ENCODE measurements at places on chromosomes 5 and 9.

- ATAC-seq = no peak
These were observed 13.5 kb downstream of the TBC1D9B start for GRCh38 chr5:179893958-179894895.

GRCh38 chr5:139178589-139178917, 19.6 kb downstream of the SIL1 start:
- ATAC-seq = no peak

DNA sequence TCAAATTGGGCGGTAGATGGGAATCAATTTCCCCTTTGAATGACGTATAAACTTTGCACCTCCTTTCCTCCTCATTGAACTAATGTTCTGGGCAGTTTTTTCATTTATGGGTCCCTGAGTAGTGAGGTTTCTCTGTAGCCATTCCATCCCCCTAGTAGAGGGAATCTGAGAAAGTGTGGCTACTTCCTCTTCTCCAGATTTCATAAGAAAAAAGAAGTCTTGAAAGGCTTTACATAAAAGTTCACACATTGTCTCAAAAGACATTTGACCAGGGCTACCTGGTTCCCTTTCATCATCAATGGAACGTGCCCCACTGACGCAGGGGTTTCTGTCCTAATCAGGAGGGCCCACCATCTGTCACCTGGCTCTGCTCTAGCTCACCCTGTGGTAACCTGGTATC, 57.3 kb downstream of the CTSL start:
- no peak for ATAC-seq

DNA sequence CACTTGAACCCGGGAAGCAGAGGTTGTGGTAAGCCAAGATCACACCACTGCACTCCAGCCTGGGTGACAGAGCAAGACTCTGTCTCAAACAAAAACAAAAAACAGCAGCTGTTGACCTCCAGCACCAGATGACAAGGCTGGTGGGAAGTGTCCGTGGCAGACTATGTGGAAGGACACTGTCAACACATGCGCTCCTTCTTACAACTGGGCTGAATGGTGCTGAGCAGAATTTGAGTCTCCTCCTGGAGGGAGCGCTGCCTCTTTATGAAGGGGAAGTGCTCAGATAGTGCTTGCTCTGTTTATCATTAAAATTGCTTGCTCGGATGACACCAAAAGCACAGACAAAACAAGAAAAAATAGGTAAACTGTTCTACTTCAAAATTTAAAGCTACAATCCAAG, 9.2 kb upstream of the CFAP157 start:
- no peak for ATAC-seq

DNA sequence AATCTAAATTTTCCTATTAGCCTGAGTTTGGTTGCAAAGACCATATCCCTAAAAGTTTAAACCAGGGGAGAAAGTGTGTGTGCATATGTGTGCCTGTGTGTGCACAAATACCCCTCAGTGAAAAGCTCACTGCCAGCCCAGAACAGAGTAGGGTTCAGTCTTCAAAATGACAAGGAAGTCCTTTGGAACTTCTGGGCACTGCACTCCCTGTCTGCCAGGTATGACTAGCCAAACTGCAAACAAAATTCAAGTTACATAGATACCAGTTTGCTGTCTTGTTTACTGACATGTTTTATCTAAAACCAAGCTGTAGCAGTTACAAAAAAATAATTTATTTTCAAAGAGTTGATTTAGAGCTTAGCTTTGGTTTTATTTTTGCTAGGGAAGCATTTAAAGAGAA, 100.1 kb downstream of the ARHGEF28 start:
- no peak for ATAC-seq

- ATAC-seq = no peak
These were observed 43.8 kb downstream of the GNA14 start for GRCh38 chr9:77604316-77604715.

DNA sequence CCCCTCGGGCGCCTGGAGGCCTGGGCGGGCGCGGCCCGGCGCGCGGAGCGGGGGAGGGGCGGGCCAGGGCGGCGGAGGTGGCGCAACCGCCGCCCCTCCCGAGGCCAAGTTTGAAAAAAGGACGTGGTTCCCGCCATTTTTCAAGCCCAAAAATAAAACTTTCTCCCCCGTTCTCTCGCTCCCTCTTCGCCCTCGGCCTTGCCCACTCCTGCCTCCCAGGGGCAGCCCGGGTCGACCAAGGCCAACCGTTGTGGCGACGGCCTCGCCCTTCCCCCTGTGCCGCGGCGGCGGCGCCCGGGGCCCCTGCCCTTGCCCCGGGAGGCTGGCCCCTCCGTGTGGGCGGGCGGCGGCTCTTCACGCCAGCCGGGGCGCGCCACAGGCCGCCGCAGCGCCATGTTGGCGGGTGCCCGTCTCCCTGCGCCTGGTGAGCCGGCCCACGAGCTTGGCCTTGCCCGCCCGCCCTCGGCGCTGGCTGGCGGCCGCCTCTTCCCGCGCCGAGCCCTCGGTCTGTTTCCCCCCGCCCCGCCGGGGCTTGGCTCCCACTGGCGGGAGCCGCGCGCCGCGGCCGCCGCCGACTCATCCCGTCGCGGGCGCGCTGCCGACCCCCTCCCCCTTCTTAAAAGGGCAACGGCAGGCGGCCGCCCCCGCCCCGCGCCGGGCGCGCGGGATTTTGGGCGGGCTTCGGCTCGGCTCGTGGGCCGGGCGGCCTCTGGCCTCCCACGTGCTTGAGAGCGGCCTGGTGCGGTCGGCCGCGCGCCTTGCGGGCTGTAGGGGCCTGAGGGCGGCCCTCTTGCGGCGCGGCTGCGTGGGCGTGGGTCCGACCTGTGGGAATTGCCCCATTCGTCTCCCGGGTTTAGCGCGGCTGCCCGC, 1.3 kb downstream of the ANP32B start:
- peak; percentile 30 for ATAC-seq

GRCh38 chr9:35002623-35003022, 13.1 kb downstream of the DNAJB5 start:
- ATAC-seq = no peak

DNA sequence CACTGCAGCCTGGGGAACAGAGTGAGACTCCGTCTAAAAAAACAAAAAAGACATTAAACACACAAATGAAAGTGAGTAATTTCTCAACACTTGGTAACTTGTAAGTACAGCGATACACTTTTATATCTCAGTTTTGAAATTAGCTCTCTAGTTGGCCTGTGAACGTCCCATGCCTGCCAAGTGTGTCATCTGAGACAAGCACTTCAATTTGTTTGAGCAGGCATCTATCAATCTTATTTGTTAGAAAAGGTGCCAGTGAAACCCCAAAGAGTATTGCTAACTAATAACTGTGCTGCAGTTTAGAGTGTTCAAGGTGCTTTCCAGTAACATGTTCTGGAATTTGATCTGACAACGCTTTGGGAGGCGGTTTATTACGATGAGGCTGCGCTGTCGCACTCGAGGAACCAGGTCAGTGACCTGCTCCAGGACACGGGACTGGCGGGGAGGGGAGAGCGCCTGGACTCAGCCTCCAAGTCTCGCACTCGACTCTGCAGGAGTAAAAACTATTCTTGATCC, 1.1 kb upstream of the SPIN1 start:
- ATAC-seq = peak; percentile 9

DNA sequence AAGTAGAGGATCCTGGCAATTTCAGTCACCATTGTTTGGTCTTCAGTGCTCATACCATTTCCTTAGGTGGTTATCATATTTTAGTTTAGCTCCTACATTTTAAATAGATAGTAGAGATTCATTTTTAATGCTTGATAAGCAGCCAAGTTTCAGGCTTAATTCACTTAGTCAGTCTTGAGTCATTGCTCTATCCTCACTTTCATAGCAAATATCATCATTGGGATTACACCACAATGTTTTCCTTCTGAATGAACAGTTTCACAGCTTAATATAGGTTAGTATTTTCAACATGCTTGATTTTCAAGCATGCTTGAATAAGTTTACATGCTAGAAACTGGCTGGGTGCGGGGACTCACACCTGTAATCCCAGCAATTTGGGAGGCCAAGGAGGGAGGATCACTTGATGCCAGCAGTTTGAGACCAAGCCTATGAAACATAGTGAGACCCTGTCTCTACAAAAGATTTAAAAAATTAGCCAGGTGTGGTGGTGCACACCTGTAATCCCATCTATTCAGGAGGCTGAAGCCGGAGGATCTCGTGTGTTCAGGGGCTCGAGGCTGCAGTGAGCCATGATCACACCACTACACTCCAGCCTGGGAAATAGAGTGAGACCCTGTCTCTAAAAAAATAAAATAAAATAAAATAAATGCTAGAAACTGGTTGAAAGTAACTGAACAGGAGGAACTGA, 339.9 kb downstream of the ADGRV1 start:
- no peak for ATAC-seq

DNA sequence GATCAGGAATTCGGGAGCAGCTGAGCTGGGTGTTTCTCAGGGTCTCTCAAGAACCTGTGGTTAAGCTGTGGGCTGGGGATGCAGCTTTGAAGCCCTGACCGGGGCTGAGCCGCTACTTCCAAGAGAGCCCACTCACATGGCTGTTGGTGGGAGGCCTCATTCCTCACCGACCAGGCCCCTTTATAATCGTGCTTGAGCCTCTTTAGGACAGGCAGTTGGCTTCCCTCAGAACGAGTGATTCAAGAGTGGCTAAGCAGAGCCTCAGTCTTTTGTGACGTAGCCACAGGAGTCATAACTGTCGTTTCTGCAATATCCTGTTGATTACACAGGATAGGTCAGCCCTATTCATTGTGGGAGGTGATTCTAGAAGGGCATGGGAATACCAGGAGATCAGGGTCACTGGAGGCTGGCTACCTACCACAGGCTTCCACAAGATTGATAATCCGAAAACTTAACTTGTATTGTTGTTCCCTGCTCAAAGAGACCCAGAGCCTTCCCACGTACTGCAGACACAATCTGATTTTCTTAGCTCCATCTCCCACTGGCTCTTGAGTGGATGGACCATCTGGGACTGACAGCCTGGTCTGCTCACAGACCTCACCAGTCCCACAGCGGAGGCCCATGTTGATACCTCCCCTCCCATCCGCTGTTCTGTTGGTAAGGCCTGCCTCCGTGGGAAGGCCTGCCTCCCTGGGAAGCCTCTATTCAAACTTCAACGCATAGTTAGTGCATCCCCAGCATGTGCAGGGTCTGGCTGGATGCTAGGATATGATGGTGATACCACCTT, 3.0 kb upstream of the ERGIC1 start:
- ATAC-seq = no peak

- ATAC-seq = peak; percentile 87
These were observed 47.1 kb upstream of the MATR3 start for GRCh38 chr5:139246394-139246793.

- peak; percentile 91 for ATAC-seq
These were observed 232.4 kb downstream of the ESM1 start for GRCh38 chr5:54753034-54753433.

DNA sequence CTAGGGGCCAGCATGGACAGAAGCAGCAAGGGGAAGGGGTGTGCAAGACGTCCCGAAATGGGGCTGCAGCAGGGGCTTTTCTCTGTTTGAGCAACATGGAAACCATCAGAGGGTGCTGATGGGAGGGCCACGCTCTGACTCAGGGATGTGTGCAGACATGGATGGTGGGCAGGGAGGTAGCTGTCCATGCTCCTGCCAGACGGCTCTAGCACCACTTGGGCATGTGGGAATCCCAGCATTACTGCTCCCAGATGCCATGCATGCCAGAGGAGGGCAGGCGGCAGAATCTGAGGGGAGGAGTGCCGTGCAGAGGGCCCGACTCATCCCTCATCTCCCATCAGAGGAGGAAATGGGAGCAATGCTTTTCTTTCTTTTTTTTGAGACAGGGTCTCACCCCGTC, 45.6 kb upstream of the SLC25A51 start:
- ATAC-seq = no peak

GRCh38 chr5:98779264-98779877, 5.9 kb downstream of the RGMB start:
- no peak for ATAC-seq

GRCh38 chr9:77909306-77909705, 122.3 kb downstream of the GNAQ start:
- peak; percentile 90 for ATAC-seq

DNA sequence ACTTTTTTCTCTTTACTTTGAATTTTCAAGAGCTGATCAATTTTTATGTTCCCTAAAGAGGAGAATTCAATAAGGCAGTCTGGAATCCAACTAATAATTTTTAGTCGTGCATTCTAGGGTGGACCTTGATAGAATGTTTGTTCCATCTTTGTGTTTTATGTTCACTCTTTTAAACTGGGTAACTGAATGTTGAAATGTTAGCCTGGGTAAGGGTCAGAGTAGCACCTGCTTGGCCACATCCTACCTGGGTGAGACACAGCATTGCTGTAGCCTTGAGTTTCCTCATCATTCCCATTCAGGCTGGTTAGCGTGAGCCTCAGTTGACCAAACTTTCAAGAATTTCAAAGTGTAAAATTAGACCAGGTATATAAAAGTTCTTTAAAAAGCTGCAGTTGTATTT, 85.0 kb downstream of the SGCD start:
- no peak for ATAC-seq

DNA sequence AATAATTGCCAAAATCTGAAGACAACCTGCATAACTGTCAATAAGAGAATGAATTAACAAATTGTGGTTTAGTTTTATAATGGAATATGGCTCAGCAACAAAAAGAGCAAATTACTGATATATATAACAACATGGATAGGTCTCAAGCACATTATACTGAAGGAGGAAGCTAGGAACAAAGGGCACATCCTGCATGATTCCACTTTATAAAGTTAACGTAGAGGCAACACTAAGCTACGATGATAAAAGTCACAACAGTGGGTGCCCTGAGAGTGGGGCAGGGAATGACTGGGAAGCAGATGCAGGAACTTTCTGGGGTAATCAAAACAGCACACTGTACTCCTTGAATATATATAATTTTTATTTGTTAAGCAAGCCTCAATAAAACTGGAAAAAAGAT, 165.2 kb downstream of the RMI1 start:
- no peak for ATAC-seq

GRCh38 chr5:115813719-115814118, 2.7 kb downstream of the CDO1 start:
- ATAC-seq = no peak

DNA sequence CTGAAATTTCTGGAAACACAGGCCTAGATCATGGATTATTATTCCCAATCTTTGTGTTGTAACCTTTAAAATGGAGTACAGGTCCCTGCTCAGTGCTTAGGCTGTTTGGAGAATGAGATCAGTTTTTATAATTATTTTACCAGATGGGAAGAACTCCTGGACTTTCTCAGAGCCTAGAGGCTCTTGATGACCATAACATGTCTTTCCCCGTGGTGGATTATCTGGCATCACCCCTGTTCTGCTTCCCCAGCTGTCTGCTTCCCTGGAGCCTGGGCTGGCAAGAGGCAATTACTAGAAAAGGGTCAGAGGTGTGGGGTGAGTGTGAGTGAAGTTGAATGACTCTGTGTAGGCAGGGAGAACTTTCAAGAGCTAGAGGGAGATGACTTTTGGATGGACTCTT, 143.0 kb downstream of the CARTPT start:
- ATAC-seq = no peak

DNA sequence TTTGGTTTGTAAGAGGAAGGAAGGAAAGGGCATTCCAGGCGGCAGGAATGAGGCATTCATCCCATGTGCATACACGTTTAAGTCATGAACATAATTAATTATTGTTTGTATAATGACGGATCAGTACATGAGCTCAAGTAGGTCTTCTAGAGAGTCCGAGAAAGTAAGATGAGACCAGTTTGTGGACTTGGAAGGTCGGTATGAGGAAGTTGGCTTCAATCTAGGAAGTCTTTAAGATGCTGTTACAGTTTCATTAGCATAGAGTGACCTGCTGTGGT, 2.1 kb downstream of the GTF3C4 start:
- no peak for ATAC-seq

All from activated CD4-positive, CD25-positive, alpha-beta regulatory T cell treated with anti-CD3 and anti-CD28 coated beads, Interleukin-2, amount 50 U/mL, for 24 hours (primary cell).